Muscle of leg (tissue), 16 donors: ENCODE measurements at places on chromosomes 12 and 14. TPM values are rescaled to one million over a fixed set of nuclear protein-coding genes. Genes with fewer than 3 reads are reported as not detected.

PTPRB gene
- 20.8 TPM for total RNA-seq

C1QL4 gene
- 0.27 TPM for total RNA-seq

TMEM63C gene
- total RNA-seq = 0.71 TPM

TSPAN9 gene
- 56.6 TPM for total RNA-seq

TAS2R9 gene
- total RNA-seq = not detected

DNA sequence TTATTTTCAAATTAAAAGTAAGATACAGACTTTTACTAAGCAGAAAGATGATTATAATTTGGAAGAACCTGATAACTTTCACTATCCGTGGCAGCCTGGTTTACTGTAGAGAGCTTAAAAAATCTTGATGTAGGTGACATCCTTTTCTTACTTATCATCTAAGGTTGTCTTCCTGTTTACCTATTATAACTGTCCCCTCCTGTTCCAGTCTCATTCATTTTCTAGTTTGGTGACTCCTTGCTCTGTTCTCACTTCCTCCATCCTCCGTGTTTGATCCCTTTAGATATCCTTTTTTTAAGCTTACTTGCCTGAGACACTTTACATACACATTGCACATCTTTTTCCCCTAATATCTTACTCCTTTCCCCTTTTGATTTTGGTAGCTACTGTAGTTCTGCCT lies 27.5 kb downstream of the CCDC91 start:
- no peak for DNase-seq
- H3K4me3 ChIP-seq = no peak overlapping the region
- no peaks in the 10 kb centered on the region for H3K27me3 ChIP-seq
- no peaks in the 10 kb centered on the region for H3K4me1 ChIP-seq

CCDC196 gene
- total RNA-seq = not detected

SLC25A21 gene
- total RNA-seq = 1.1 TPM

- no peaks in the 10 kb centered on the region for H3K36me3 ChIP-seq
- DNase-seq = no peak
- H3K4me3 ChIP-seq = no peak overlapping the region
- H3K4me1 ChIP-seq = no peaks in the 10 kb centered on the region
Measured at GRCh38 chr14:33364466-33364865, 425.8 kb downstream of the NPAS3 start.

SLC25A47 gene
- total RNA-seq = 0.09 TPM

- peaks cover 47% of the 10 kb centered on the region for H3K36me3 ChIP-seq
- H3K27ac ChIP-seq = no peak overlapping the region
- no peaks in the 10 kb centered on the region for H3K27me3 ChIP-seq
- H3K4me3 ChIP-seq = no peak overlapping the region
- no peak for DNase-seq
Measured at GRCh38 chr12:121513464-121514183, 67.2 kb downstream of the KDM2B start.

NXPH4 gene
- 1.2 TPM for total RNA-seq

GRCh38 chr12:62701492-62701891 lies 233.5 kb downstream of the PPM1H start:
- no peak overlapping the region for H3K27ac ChIP-seq
- no peaks in the 10 kb centered on the region for H3K27me3 ChIP-seq
- H3K4me1 ChIP-seq = peaks cover 23% of the 10 kb centered on the region
- DNase-seq = no peak
- H3K4me3 ChIP-seq = no peak overlapping the region

- no peak for DNase-seq
- no peaks in the 10 kb centered on the region for H3K4me1 ChIP-seq
- H3K27ac ChIP-seq = no peak overlapping the region
- no peaks in the 10 kb centered on the region for H3K27me3 ChIP-seq
- H3K36me3 ChIP-seq = peaks cover 11% of the 10 kb centered on the region
Measured at GRCh38 chr12:29510591-29511185, 13.2 kb upstream of the OVCH1 start.

- H3K27me3 ChIP-seq = no peaks in the 10 kb centered on the region
- no peak overlapping the region for H3K27ac ChIP-seq
- H3K4me3 ChIP-seq = no peak overlapping the region
- DNase-seq = no peak
- H3K36me3 ChIP-seq = no peaks in the 10 kb centered on the region
- H3K4me1 ChIP-seq = no peaks in the 10 kb centered on the region
Measured at GRCh38 chr14:54098536-54098935, 141.9 kb upstream of the BMP4 start.

DNA sequence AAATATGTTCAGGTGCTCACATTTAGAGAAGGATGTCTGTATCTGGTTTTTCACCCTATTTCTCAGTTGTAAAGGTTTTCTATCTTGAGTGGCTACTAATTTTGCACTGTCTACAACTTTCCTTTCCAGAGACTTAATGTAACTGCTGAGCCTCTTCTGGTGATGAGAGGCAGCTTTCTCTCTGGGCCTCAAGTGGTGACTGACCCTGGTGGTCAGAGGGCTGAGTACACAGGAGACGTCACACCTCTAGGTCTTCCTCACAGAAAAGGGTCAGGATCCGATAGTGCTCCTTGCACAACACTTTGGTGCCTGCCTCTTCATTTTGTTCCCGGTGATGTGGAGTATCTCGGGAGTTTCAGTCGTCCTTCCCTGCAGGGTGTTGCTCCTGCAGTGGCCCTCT lies 76.8 kb downstream of the LIN7A start:
- no peak overlapping the region for H3K4me3 ChIP-seq
- no peaks in the 10 kb centered on the region for H3K27me3 ChIP-seq
- no peak overlapping the region for H3K27ac ChIP-seq
- no peaks in the 10 kb centered on the region for H3K4me1 ChIP-seq

- no peaks in the 10 kb centered on the region for H3K27me3 ChIP-seq
- no peak overlapping the region for H3K4me3 ChIP-seq
Measured at GRCh38 chr14:99395909-99396530, 84.6 kb downstream of the SETD3 start.

GRCh38 chr12:62712681-62713573 lies 222.0 kb downstream of the PPM1H start:
- H3K36me3 ChIP-seq = no peaks in the 10 kb centered on the region
- H3K27ac ChIP-seq = peak overlapping the region; percentile 92
- H3K4me1 ChIP-seq = peaks cover 57% of the 10 kb centered on the region
- peak; percentile 23 for DNase-seq

DNA sequence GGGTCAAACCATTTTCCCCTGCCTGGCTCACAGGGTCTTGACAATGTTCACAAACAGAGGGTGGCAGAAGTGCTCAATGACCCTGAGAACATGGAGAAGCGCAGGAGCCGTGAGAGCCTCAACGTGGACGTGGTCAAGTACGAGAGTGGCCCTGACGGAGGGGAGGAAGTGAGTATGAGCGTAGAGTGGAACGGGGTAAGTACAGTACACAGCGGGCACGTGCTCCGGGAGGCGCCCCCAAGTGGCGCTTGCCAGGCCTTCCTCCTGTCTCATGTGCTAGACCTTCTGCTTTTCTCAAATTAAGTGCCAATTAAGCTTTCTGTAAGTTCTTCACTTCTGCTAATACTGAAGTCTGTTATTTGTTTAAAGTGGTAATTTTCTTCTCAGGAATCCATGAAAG lies 35.9 kb downstream of the XRCC3 start:
- peaks cover 74% of the 10 kb centered on the region for H3K36me3 ChIP-seq
- DNase-seq = peak; percentile 53
- no peak overlapping the region for H3K4me3 ChIP-seq
- peaks cover 5% of the 10 kb centered on the region for H3K4me1 ChIP-seq
- H3K27ac ChIP-seq = no peak overlapping the region
- H3K27me3 ChIP-seq = no peaks in the 10 kb centered on the region

GYS2 gene
- 0.13 TPM for total RNA-seq

DNA sequence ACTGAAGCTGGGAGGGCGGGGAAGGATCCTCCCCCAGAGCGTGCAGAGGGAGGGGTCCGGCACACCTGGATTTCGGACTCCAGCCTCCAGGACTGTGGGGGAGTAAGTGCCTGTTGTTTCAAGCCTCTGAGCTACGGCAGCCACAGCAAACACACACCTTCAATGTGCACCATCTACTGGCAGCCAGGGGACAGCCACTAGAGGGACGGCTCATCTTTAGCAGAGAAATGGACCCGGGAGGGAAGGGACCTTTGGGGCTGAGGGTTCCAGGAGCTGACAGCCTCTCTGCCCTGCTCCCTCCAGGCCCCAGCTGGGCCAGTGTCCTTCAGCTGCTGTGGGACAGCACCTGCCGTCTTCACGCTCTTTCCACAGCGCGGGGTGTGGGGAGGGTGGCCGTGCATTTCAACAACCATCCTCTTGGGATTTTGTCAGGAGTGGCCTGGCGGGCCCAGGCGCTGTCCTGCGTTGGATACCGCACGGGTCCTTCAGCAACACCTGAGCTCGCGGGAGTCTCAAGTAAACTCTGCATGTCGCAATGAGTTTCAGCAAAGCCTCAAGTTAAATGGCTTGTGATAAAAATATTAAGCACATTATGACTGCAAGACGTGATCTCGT lies 209.2 kb upstream of the C14orf180 start:
- no peak overlapping the region for H3K27ac ChIP-seq
- H3K4me1 ChIP-seq = no peaks in the 10 kb centered on the region
- no peak overlapping the region for H3K4me3 ChIP-seq
- DNase-seq = peak; percentile 24
- no peaks in the 10 kb centered on the region for H3K36me3 ChIP-seq

GRCh38 chr12:46260913-46261476 lies 7.8 kb downstream of the SLC38A1 start:
- H3K36me3 ChIP-seq = no peaks in the 10 kb centered on the region
- peaks cover 14% of the 10 kb centered on the region for H3K4me1 ChIP-seq
- DNase-seq = no peak
- no peaks in the 10 kb centered on the region for H3K27me3 ChIP-seq
- no peak overlapping the region for H3K4me3 ChIP-seq

DNA sequence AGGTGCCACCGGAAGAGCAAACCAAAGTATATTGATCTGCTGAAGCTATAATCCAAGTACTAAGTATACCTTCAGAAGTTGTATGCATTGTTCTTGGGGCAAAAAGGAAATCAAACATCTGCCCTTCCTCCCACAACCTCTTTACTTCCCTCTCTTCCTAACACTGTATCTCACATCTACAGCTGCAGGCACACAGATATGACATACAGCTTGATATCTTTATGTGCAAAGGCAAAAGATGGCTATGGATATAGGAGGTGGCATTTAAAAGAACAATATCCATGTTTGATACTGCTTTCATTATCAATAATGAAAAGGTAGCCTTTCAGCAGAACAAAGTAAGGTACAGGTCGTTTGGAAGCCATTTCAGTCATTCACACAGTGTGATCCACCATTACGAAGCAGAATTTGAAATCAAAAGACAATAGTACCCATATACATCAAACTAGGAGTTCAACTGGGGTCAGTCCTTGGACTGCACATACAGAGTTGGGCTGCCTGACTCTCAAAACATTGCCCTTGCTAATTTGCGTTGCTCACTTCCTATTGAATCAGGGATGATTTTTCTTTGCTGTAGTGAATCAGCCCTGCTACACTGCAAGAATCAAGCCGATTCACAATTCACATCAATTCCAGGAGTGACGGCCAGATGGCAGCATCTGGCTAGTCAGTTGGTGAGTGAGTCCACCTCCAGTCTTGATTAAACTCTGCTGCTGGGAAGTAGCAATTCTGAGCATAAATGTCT lies 8.9 kb downstream of the ANG start:
- no peaks in the 10 kb centered on the region for H3K36me3 ChIP-seq
- H3K27ac ChIP-seq = no peak overlapping the region
- no peaks in the 10 kb centered on the region for H3K4me1 ChIP-seq
- H3K27me3 ChIP-seq = no peaks in the 10 kb centered on the region

DNA sequence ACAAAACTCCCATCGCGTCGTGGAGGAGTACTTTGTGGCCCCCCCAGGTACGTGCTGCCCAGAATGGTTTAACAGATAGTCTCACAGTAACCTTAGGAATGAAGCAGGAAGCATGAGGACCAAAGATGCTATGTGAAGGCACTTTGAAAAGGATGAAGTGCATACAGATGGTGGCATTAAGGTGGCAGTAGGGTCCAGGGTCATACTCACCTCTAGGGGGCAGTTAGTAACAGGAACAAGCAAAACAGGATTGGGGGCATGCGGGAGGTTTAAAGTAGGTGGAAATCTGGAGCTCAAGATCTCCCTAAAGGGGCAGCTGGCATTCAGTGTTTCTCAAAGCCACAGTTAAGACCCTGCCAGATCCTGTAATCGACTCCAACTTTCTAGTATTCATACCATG lies 10.9 kb downstream of the GATC start:
- no peak for DNase-seq
- H3K4me1 ChIP-seq = no peaks in the 10 kb centered on the region
- no peak overlapping the region for H3K4me3 ChIP-seq
- H3K36me3 ChIP-seq = peaks cover 59% of the 10 kb centered on the region
- no peaks in the 10 kb centered on the region for H3K27me3 ChIP-seq

- H3K27ac ChIP-seq = no peak overlapping the region
- no peak overlapping the region for H3K4me3 ChIP-seq
- H3K36me3 ChIP-seq = no peaks in the 10 kb centered on the region
- no peaks in the 10 kb centered on the region for H3K4me1 ChIP-seq
Measured at GRCh38 chr14:20583908-20584307, 3.9 kb downstream of the RNASE11 start.

DLK1 gene
- total RNA-seq = 377 TPM

KRT2 gene
- total RNA-seq = not detected

DNA sequence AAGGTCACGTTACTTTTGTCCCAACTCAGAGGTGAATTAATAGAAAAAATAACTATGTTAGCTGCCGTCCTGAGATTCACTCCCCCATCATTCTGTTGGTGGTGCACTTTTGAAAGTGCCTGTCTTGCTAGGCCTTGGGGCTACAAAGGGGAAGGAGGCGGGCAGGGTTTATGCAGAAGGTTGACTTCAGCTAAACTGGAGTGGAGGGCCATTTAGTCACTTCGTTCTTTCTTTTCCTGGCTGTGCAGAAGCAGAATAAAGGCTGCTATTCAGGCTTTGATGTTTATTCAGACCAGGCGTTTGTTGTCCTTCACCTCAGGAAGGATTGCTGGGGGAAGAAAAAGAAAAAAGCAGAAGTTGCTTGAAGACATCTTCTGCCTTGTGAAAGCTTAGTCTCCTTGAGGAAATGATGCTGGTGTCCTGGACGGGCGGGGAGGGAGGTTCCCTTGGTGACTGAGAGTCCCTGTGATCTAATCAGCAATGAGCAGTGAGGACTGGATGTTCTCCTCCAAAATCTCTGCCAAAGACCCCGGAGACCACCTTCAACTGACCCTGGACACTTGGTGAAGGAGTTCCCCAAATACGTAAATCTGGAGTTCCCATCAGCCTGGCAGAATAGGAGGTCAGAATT lies 4.0 kb downstream of the GLT1D1 start:
- no peaks in the 10 kb centered on the region for H3K36me3 ChIP-seq
- no peak for DNase-seq
- H3K27me3 ChIP-seq = peaks cover 29% of the 10 kb centered on the region
- peaks cover 5% of the 10 kb centered on the region for H3K4me1 ChIP-seq
- no peak overlapping the region for H3K27ac ChIP-seq

TTC9 gene
- 4.4 TPM for total RNA-seq

RPS6KL1 gene
- total RNA-seq = 6.1 TPM

AVPR1A gene
- total RNA-seq = 11.7 TPM

DNA sequence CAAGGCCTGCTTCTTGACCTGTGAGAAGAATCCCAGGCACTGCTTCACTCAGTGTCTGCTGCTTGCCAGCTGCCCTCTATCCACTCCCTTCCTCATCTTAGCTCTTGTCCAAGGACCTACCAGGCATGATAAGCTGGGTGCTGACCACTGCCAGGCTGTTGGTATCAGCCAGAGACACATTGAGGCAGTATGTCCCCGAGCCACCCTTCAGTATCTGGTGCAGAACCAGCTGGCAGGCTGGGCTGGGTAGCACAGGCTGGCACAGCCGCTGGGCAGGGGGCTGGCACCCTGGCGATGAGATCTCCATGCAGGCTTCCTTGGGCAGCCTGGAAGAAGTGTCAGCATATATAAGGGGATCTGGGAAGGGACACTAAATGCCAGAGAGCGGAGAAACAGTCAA lies 10.5 kb downstream of the PMEL start:
- no peaks in the 10 kb centered on the region for H3K4me1 ChIP-seq
- peaks cover 16% of the 10 kb centered on the region for H3K36me3 ChIP-seq
- no peak overlapping the region for H3K27ac ChIP-seq
- H3K4me3 ChIP-seq = no peak overlapping the region
